ENCODE measurements at places on chromosomes 7 and 10. TPM values are rescaled to one million over a fixed set of nuclear protein-coding genes. Genes with fewer than 3 reads are reported as not detected.

Gene ZNF365
- 1.2 TPM for total RNA-seq

Gene UFSP1
- total RNA-seq, result 4.2 TPM

DNA sequence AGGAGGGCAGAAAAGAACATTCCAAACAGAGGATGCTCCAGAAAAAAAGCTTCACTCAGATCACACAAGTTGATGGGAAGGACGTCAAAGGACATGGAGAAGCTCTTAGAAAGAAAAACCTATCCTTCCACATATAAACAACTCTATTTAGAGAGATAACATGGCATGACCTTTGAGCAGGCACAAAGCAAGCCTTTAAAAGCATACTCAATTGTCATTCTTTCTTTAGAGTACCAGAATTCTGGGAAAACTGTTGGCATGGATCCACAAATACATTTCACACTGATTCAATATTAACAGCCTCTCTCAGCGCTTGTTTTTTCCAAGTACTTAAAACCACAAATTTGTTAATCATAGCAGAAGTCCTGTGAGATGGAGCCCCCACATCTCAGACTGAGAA, 7.3 kb upstream of the ABLIM1 start:
- no peak overlapping the region for H3K27ac ChIP-seq
- H3K4me1 ChIP-seq, result no peaks in the 10 kb centered on the region
- no peak overlapping the region for H3K4me3 ChIP-seq
- DNase-seq, result no peak
- no peaks in the 10 kb centered on the region for H3K36me3 ChIP-seq

DNA sequence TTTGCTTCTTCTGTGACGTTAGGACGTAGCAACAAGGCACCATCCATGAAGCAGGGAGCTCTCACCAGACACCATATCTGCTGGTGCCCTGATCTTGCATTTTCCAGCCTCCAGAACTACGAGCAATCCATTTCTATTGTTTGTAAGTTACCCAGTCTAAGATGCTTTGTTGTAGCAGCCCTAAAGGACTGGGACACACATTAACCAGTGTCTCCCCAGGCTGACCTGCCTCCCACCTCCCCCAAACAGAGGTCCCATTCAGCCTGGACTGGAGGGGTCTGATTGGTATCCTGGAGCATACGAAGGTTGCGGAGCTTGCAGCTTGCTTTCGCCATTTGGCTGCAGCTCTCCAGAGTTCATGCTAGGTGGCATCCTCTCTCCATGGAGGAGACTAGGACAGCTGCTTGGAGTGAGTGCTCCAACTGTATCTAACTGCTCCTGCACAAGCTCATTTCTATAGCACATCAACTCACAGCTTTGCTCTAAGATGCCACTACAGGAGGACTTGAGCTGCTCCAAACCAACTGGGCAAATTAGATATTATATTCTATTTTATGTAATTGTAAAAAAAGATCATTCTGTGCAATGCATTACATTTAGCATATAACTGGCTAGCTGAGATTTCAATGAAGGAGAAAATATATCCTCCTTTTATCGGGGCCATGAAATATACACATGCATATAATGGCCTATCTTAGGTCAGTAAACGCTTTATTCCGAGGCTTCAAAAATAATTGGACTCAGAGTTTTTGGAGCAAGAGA, 8.0 kb upstream of the GRK5 start:
- no peak overlapping the region for H3K4me3 ChIP-seq
- no peaks in the 10 kb centered on the region for H3K4me1 ChIP-seq
- DNase-seq, result peak; percentile 79

- DNase-seq, result no peak
- no peak overlapping the region for H3K27ac ChIP-seq
- no peaks in the 10 kb centered on the region for H3K36me3 ChIP-seq
- H3K27me3 ChIP-seq, result no peaks in the 10 kb centered on the region
- no peaks in the 10 kb centered on the region for H3K4me1 ChIP-seq
Observed at GRCh38 chr10:98790817-98791216, 344.1 kb upstream of the HPS1 start.

DNA sequence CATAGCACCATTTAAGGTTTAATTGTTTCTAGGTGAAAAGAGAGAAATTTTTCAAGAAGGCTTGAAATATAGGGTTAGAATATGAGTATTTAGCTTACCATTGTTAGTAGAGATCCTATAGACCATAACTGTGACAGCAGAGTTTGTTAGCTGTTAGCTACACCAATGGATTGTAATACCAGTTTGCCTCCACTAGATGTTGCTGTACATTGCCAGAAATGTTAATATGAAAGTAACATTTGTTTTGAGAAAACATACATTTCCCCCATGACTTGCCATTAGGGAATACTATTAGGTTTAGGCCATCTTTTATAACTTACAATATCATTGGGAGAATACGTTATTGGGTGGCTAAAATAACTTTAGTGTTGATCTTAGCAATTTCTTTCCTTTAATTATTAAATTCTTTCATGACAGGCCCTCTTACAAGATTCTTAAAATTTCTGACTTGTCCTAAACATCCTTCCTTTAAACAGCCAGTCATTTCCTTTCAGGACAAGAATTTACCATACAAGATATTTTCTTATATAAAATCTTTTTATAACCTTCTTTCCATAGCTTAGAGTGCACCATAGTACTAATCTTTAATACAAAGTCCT, 39.5 kb downstream of the ZNF117 start:
- H3K4me1 ChIP-seq, result peaks cover 12% of the 10 kb centered on the region
- DNase-seq, result no peak
- no peaks in the 10 kb centered on the region for H3K27me3 ChIP-seq
- no peak overlapping the region for H3K4me3 ChIP-seq
- H3K36me3 ChIP-seq, result no peaks in the 10 kb centered on the region
- no peak overlapping the region for H3K27ac ChIP-seq

- H3K4me1 ChIP-seq, result no peaks in the 10 kb centered on the region
- no peaks in the 10 kb centered on the region for H3K36me3 ChIP-seq
- DNase-seq, result no peak
- H3K27me3 ChIP-seq, result no peaks in the 10 kb centered on the region
- H3K4me3 ChIP-seq, result peak overlapping the region; percentile 42
- no peak overlapping the region for H3K27ac ChIP-seq
Observed at GRCh38 chr7:149414171-149414570, 46.7 kb downstream of the ZNF777 start.
